ENCODE measurements at places on chromosomes 2 and 18.

DNA sequence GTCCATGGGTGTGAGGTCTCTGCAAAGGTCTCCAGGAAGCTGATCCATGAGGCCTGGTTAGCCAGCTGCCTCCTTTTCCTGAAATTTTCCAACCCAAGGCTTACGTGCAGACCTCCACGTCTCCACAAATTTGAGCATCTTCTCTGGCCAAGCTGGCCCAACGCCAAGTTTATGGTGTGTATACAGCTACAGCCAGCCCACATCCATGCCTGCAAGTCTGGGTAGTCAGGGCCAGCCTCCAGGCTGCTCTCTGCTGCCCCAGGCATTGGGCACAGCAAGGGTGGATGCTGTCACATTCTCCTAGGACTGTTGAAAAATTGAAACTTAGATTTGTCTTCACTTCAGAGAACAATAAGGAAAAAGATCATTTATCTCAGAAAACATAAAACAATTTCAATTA is 525.5 kb upstream of the CHAC2 start:
- DNase-seq: no peak

DNA sequence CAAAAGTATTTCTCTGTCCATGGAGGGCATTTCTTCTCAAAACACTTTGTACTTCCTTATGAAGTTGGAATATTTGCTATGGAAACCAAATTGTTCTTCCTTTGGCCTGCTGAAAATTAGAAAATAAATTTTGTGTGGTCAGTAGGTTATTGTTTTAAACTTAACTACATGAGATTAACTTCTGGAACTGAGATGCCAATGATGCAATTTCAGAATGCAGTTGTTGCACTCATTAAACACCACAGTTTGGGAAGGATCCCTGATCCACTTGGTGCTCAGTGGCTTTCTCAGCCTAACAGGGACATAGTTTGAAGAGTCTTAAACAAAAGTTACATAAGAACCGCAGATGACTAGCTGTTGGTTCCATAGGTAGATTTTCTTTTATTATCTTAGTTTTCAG is 23.3 kb upstream of the IL1R1 start:
- DNase-seq: no peak

- no peak for DNase-seq
Observed at GRCh38 chr2:17792515-17792914, 23.7 kb upstream of the MSGN1 start.

GRCh38 chr2:62306751-62307468 is 111.0 kb downstream of the B3GNT2 start:
- DNase-seq: no peak

- DNase-seq: no peak
Observed at GRCh38 chr2:165475277-165476004, 5.9 kb downstream of the CSRNP3 start.

- DNase-seq: no peak
Observed at GRCh38 chr2:196590286-196590685, 49.2 kb upstream of the CCDC150 start.

DNA sequence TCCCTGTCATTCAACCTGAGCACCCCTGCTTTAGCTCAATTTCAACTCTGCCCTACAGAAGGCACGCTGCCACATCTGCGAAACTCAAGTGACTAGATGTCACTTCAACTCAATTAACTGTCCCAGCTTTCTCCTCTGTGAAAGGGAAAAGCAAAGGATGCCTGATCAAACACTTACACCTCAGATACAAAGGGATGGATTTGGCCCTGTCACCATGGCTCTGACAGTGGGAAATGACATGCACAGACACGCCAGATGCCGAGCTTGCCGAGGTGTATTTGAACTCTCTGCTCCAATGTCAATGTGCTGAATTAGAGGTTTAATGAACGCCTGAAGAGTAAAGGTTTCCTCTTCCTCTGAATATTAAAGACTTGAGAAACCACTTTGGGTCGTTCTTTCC is 481.1 kb downstream of the CBLN2 start:
- DNase-seq: no peak

Data from iPS-NIHi11 (cell line).